WERI-Rb-1 (cell line): ENCODE measurements at places on chromosomes 2 and 18.

DNA sequence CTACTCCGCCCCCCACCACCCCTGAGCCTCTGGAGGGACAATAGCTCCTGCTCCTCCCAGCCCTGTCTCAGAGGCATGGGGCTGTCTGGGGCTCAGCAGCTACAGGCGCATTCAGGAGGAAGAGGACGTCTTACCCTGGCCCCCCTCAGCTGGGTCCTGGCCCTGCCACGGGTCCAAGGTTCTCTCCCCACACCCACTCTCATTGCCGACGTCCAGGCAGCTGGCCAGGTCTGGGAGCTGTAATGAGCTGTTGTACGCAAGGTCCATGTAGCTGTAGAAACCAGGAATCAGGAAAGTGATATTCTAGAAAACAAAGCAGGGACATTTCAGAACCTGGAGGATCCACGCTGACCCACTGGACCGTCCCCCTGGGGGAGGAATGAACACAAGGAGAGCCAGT, 13.5 kb downstream of the PASK start:
- no peak for DNase-seq

- DNase-seq: no peak
Observed at GRCh38 chr2:16654833-16655444, 10.7 kb downstream of the CYRIA start.

DNA sequence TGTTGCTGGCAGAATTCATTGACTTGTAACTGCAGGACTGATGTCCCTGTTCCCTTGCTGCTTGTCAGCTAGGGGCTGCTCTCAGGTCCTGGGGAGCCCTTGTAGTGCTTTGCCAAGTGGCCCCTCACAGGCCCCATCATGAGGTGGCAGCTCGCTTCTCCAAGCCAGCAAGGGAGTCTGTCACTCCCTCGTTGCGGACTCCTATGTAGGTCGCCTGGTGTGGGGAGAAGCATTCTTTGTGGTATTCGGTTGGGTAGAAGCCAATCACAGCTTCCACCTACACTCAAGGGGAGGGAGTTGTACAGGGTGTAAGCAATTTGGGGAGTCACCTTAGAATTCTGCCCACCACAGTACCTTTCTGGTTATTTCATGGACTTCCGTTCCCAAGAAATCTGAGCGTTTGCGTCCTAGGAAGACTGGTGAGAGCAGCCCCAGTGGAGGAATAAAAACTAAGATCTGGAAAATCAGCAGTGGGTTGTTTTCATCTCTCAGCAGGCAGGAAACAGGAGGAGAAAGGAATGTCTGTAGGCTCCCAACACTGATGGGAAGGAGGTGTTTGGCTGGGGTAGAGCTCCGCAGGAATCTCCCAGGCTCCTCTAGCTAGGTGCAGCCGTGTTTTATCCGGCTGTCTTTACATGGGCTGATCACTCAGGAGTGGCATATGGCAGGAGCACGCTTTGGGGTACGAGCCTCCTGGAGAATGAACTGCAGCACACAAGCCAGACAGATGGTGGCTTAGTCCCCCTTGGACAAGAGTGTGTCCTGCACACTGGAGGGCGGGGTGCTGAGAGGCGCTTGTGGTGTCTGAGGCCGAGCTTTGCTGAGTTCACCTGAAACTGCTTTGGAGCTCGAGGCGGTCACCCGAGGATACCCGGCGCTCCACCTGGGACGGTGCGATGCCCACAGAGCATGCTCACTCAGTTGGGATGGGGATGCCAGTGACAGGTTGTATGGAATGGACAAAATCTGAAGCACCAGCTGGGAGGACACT, 58.3 kb downstream of the LDLRAD4 start:
- DNase-seq: peak; percentile 93

DNA sequence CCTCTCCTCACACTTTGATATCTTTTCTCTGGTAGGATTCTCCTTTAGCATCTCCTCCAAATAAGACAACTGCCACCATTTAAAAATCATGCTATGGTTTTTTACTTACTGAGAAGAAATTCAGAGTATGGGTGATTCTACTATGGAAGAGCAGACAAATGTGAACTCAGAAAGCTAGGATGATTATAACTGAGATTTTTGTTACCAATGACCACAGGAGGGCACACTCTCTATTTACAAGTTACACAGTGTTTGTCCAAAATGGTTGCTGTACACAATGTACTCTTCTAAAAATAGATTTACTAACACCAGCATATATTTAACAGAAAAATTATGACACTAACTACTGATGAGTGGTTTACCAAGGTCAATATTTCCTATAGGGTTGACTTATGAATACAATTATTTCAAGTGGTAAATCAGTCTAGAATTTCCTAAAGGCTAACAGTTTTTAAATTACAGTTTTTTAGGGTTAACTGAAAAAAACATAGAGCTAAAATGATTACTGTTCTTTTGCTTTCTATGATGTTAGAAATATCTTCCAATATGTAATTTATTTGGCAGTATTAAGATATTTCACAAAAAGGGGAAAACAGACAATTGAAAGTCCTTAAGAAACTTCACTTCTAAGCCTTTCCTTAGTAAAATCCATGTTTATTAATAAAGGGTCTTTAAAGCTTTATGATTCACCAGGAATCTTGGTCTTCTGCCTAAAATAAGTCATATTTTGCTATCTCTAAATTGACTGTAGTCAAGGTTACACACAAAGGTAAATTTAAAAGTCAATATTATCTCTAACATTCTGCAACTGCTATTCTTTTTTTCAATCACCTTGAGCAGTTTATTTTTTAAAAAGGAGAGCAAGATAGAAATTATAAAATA, 57.2 kb downstream of the MAP4K3 start:
- no peak for DNase-seq

GRCh38 chr18:43635397-43635796, 358.1 kb upstream of the SYT4 start:
- no peak for DNase-seq

- peak; percentile 65 for DNase-seq
Observed at GRCh38 chr2:235066895-235067294, 115.1 kb downstream of the SH3BP4 start.

GRCh38 chr2:3604991-3605961, 10.4 kb downstream of the COLEC11 start:
- DNase-seq: peak; percentile 76

- peak; percentile 66 for DNase-seq
Observed at GRCh38 chr2:108927936-108928659, 60.9 kb downstream of the EDAR start.

GRCh38 chr2:169139145-169139544, 69.8 kb downstream of the DHRS9 start:
- no peak for DNase-seq

- no peak for DNase-seq
Observed at GRCh38 chr2:85706599-85707296, 12.6 kb downstream of the GNLY start.

- DNase-seq: no peak
Observed at GRCh38 chr2:1683297-1683696, 61.0 kb downstream of the PXDN start.

GRCh38 chr2:101821828-101822458, 124.4 kb downstream of the MAP4K4 start:
- no peak for DNase-seq

- DNase-seq: no peak
Observed at GRCh38 chr2:149169656-149170055, 131.2 kb downstream of the LYPD6B start.

- no peak for DNase-seq
Observed at GRCh38 chr2:126761256-126761980, 105.5 kb downstream of the GYPC start.

- no peak for DNase-seq
Observed at GRCh38 chr2:231185050-231185725, 13.2 kb upstream of the ARMC9 start.

DNA sequence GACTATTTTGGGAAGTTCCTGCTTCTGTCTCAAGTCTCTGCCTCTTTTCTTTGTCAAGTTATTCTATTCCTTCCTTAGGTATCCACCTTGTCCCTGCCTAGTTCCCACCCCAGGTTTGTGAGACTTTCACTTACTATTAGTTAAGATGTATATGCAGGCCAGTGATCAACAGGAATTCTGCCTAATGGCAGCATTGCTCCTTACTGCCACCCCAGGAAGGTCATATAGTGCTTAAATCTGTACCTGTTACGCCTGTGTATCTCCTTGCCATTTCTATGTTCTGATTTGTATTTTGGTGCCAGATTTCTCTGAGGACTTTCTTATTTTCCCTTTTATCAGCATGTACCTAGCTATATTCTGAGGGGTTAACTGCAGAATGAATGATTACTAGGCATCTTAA, 746.0 kb upstream of the TMEFF2 start:
- DNase-seq: no peak

GRCh38 chr2:151905963-151906632, 77.9 kb upstream of the ARL5A start:
- DNase-seq: no peak

GRCh38 chr2:32895424-32895823, 51.3 kb upstream of the LTBP1 start:
- no peak for DNase-seq

- DNase-seq: no peak
Observed at GRCh38 chr2:241553512-241553830, 5.1 kb upstream of the BOK start.

DNA sequence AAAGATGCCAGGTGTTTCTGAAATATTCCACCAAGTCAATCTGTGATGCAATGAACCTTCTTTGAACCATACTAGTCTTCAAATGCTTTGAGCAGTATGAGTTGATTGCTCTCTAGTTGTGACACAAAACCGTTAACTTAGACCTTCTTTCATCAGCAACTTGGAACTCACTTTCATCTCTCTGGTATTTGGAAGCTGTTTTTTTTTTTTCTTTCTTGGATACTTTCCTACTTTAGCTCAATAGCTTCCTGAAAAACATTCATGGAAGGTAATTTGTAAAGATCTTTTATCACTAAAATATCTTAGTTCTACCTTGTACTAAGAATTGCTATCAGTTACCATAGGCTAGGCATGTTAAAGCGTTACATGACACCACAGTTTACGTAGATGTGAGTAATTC, 1071.9 kb upstream of the CHAC2 start:
- no peak for DNase-seq

- DNase-seq: no peak
Observed at GRCh38 chr2:128374711-128375413, 56.2 kb upstream of the HS6ST1 start.

GRCh38 chr2:241769819-241770184, 6.8 kb upstream of the GAL3ST2 start:
- DNase-seq: no peak

DNA sequence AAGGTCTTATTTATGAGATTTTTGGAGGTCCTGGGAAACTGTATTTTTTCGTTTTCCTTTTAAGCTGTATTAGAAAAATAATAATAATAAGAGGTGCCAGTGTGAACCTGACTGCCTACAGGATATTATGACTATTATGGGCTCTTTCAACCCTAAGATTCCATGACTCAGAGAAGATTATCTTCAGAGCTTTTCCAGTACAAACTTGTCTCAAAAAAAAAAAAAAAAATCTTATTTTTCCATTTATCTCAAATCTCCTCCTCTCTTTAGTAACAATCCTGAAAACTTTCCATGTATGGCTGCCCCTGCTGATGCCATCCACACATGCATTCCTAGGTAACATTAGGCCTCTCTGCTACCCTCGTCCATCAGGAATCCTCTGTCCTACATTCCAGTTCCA, 36.7 kb upstream of the RPE start:
- no peak for DNase-seq

- DNase-seq: no peak
Observed at GRCh38 chr2:131517106-131517831, 10.4 kb upstream of the CCDC74A start.

DNA sequence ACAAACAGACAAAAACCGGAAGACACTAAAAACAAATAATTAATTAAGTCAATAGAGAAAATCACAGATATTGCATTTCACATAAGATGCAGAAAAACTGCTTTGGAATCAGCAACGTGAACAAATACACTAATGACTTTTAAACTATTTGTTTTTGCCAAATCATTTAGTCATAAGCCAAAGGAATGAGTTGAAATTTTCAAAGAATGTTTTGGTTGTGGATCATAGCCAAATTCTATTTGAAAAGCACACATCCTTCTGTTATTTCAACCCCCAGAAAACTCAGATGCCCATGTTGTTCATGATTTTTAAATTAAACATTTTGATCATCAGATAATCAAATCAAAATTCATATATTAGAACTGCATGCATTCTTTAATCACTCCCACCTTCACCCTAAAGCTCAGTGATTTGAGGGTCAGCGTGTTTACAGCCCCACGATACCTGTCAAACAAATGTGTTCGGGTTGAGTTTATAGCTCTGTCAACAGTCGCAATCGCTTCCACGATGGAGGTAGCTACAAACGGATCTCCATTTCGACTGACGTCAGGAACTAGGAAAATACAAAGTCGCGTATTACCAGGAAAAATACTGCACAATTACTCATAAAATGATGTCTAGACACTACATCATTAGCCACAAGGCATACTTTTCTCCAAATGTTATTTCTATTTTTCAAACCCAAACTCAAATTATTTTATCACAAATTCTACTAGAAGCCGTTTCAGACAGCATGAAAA, 90.2 kb downstream of the PXDN start:
- no peak for DNase-seq

- DNase-seq: peak; percentile 20
Observed at GRCh38 chr2:127857265-127857808, 618 bp downstream of the POLR2D start.

DNA sequence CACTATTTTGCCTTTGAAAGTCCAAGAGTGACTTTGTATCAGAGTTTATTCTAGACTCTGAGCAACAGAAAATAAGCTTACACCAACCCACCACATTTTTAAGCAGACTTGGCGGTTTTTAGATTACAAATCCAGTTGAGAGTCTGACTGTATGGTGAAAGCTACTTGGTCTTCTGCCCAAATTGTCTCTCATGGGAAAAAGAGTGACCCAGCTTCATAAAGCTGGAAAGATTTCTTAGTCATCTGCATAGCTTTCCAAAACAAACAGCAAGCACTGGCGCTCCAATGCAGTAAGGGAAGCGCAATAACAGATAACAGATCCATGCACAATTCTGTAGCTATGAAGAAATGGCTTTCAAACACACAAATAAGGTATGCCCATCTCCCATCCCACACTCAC, 7.1 kb downstream of the DSG1 start:
- DNase-seq: no peak

DNA sequence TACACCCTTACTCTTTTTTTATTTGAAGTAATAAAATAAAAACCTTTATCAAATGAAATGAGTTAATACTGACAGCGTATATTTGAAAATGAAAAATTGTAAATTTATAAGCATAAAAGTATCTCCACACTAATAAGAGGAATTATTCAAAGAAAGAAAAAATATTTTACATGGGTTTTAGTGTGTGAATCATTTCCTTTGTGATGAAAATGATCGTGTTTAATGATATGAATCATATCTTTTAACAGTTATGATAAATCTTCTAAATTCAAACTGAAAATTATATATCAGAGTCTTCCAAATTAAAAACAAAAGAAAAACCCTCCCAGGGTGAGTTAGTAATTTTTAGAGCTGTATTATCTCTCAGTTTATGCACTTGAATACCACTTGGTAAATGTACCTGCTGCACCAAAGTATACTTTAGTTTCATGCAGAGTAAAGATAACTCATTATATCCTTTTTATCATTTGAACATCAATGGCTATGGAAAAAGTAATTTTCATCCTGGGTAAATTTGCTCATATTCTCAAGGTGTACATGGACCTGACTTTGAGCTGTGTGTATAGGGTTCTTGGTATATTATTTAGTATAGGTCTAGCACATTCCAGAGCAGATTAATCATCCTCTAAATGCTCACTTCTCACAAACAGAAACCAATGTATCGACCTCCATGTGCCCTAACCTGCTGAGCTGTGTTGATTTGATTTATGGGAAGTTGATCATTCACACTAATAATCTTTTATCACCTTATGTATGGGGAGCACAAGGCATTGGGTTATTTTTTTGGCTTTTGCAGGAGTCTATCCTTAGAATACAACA, 98.7 kb upstream of the VWC2L start:
- DNase-seq: no peak

- no peak for DNase-seq
Observed at GRCh38 chr18:56423626-56424025, 214.8 kb downstream of the TXNL1 start.

- DNase-seq: no peak
Observed at GRCh38 chr18:50013363-50014138, 181.4 kb downstream of the MYO5B start.
